ENCODE measurements at places on chromosomes 11 and 22. TPM values are rescaled to one million over a fixed set of nuclear protein-coding genes. Genes with fewer than 3 reads are reported as not detected.

- no peak for DNase-seq
Observed at GRCh38 chr11:64485074-64485473, 105.9 kb upstream of the SLC22A12 start.

DNA sequence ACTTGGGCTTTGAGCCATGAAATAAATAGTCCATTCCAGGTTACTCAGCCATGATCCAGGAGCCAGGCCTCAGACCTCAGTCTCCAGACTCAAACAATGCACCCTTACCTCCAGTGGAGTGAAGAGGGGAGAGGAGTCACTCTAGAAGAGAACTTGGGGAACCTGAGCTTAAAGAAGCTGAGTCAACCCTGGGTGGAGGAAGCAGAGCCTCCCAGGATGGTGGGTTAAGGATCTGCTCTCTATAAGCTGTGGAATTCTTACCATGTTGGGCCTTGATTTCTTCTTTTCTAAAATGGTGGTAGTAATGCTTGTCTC, 113.2 kb downstream of the NECTIN1 start:
- DNase-seq: no peak

DNA sequence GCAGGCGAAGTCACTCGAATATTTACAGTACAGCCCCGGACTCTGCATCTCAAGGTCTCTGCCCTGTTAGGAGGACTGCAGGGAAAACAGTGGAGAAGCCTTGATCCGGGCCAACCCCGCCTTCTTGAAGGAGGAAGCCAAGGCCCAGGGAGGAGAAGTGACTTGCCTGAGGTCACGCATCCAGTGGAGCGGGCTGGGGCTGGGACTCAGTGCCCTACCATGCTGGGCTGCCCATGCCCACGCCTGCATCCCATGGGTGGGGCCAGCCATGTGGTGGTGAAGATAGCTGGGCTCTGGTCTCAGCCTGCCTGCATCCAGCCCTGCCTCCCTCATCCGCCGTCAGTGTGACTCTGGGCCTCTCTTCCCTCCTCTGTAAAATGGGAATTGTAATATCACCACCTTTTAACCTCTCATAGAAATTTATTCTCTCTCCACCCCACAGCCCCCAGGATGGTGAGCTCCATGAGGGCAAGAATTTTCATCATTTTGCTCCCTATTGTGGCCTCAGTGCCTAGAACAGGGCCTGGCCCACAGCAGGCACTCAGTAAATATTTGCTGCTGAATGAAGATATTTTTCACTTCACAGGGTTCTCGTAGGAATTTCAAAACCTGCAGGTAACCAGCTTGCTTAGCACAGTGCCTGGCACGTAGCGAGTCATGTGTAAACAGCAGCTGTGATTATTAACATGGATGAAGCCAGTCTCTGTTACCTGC, 57.3 kb downstream of the OTOG start:
- DNase-seq: no peak

DNA sequence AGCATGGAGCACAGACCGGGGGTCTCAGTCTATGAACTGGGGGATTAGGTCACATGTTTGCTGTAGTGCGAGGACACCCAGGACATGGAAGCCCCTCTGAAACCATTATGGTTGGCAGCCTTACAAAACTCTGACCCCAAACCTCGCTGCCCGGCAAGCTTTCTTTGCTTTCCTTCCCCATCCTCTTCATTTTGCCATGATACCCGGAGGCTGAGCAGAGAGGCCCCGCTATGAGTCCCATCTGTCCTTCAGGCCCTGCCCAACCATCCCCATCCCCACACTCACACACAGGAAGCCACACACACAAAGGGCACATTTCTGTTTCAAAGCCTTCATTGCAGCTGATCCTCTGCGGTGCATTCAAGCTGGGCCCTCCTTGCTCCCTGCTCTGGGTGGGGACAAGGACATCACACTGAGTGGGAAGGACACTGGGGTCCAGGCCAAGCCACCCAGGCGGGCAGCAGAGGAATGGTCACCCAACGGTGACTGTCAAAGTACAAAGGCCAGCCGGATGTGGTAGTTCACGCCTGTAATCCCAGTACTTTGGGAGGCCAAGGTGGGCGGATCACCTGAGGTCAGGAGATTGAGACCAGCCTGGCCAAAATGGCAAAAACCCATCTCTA, 176.5 kb downstream of the CTTN start:
- DNase-seq: no peak

- no peak for DNase-seq
Observed at GRCh38 chr22:22818861-22819855, 68.5 kb upstream of the IGLL5 start.

- no peak for DNase-seq
Observed at GRCh38 chr11:113341388-113342165, 27.2 kb downstream of the TTC12 start.

DNA sequence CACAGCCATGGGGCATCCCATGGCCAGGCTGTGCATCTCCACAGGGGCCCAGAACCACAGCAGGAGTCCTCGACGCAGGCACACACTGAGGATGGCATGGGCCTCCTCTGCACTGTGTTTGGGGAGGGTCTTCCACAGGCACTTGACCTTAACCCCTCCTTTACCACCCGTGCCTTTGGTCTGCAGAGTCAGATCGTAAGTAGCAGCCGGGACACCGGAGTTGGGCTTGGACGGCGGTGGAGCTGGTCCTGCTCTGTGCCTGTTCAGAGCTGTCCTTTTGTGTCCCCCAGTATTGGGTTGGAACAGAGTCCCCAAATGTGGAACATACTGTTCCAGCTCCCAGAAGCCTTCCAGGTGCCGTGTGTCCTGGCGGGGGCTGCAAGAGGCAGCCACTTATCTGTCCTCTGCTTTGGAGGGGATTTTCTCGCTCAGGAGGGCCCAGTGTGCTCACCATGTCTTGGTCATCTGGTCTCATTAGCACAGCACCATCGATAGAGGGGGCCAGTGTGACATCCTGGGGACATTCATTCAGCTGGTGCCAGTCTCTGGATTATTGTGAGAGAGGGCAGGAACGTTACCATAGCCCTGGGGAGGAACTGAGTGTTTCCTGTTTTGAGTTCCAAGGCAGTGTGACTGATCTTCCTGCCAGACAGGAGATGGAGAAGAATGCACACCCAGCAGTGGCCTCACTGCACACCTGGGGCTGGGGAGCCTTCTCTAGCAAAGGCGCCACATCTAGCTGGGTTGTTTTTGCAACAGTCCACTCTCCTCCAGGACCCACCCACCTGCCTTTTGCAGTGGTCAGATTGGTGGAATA, 12.4 kb downstream of the CRELD2 start:
- DNase-seq: peak; percentile 83

- DNase-seq: no peak
Observed at GRCh38 chr22:17235149-17235655, 16.0 kb upstream of the ADA2 start.

DNA sequence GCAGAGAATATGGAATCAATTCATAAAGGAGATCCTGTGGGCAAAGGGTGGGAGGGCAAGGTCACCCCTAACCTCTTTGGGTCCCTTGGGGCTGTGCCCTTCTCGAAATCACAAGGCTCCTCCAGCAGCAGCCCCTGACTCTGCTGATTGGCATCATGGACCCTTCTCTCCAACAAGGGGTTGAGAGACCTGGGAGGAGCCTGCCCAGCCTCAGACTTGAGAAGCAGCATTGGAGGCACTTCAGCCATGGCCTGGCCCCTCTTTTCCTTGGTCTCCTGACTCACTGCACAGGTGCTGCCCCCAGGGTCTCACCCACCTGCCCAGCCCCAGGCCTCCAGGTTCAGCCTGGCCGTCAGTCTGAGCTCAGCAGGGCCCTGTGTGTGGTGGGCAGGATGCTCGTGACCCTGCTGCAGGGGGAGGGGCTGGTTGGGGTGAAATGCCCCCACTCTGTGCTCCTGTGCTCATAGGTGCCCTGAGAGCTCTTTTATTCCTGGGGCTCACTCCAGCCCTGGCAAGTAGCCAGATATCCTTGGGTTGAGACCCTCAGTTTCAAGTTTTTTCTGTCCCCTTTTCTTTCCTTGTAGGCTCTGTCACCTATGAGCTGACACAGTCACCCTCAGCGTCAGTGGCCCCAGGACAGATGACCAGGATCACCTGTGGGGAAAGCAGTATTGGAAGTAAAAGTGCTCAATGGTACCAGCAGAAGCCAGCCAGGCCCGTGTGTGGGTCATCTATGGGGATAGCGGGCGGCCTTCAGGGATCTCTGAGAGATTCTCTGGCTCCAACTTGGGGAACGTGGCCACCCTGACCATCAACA, 110.8 kb downstream of the GGTLC2 start:
- DNase-seq: no peak

DNA sequence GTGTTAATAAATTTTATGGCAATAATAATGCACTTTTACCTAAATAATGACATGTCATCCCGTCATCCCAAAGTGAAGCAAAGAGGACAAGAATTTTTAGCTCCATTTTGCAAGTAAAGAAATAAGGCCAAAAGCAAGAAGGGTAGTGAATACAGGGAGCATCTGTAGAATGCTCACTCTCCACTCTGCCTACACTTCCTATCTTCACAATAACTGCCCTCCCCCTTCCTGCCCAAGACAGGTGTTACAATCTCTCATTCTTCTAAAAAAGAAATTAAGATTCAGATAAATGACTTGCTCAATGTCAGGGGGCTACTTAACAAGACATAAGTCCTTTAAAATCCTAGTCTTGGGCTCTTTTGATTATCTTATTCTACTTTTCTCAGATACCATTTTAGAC, 8.9 kb downstream of the RDX start:
- no peak for DNase-seq

DNA sequence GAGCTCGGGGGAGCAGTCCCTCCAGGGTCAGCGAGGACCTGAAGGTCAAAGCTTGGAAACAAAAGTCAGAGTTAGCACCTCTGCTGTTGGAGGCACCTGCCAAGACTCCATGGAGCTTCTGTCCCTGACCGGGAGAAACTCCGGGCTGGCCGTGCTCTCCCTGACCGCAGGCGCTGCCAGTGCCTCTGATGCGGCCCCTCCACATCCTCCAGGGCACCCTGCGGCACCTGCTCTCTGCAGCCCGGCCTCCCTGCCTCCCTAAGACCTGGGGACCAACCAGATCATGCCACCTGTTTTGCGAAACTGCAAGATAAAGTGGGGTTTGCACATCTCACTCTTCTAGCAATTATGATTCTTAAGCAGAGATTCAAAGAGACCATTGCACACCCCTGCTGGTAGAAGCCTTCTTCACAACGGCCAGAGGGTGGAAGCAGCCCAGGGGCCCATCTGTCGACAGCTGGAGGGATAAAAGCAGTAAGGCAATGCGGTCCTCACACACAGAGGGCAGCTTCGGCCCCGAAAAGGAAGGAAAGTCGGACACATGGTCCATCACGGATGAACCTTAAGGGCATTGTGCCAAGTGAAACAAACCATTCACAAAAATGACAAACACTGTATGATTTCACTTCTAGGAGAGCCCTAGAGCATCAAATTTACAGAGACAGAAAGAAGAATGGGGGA, 477.1 kb downstream of the BRD1 start:
- no peak for DNase-seq

DNA sequence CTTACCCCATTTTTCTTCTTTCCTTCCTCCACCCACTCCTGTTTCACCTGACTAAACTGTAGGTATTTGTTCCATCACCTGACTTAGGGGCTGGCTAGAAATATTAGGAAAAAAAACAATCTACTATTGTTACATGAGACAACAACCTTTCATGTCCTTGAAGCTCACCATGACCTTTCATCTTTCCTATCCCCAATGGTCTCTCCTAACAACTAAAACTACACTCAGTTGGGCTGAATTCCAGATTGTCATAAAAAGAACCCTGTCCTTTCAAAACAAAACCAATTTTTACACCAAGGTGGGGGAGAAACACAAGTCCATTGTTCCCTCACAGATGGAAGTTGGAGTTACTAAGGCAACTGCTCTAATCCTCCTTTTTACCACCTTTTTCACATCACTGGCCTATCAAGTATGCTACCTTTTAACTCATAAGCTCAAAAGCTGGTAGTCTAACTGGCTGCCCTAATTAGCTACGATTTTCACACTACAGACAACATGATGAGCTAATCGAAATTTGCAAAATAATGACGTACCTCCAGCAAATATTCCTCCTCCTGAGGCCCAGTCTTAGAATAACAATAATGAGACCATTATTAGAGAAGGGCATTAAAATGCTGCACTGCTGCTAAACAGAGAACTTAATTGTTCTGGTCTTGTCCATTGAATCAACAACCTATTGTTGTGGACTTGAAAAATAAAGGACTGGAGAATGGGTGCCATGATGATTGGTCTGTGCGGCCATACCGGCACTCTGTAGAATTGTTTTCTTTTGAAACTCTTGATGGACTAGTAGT, 46.5 kb upstream of the SOX6 start:
- no peak for DNase-seq

DNA sequence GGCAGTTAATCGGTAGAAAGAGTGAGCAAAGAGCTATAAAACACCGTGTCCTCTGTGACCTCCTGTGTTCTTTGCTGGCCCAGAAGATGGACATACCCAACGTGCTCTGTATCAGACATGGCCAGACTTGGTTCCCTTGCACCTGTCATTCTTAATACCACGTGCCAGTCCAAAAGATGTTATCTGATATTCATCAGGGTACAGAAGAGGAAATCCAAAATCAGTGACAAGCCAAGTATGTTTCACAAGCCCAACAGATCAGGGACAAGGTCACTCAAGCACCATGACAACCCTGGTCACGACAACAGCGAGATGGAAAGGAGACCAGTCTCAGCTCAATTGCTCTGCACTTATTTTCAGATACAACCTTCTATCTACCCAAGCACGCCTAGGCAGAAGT, 3.4 kb downstream of the LRP4 start:
- no peak for DNase-seq

DNA sequence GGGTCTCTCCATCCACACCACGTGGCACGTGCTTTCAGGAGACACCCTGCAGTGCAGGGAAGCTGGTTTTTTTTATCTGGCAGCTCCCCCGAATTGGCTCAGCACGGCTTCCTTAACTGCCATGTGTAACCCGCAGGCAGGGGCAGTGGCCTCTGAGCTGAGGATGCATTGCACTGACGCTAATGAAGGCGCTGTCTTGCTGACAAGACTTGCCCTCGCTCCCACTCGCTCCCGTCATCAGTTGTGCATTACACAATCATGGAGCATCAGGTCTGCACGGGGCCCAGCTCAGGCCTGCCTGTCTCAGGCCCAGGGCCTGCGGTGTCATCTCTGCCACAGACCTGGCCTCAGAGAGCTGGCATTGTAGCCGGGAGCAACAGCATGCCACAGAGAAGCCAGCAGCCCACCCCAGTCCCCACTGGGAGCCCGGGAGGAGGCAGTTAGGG, 95.9 kb downstream of the ARHGAP8 start:
- no peak for DNase-seq

- DNase-seq: no peak
Observed at GRCh38 chr22:33076343-33076742, 18.2 kb upstream of the SYN3 start.

DNA sequence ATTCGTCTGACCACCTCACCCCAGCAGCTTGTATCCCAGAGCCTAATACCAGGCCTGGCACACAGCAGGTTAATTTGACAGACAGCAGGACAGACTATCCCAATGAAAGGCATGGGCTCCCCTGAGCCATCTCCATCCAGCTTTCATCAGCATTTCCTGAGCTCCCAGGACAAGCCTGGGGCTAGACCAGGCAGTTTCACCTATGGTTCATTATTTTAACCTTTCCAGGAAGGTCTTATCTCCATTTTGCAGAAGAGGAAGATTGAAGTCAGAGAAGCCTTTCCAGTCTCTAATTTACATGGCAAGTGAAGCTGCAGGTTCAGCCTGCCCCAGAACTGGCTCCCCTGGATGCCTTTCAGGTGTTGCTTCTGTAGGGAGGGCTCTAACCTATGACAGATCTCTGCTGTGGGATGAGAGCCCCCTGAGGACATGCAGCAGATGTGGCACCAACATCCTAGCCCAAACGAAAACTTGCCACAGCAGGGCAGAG, 17.0 kb downstream of the ARRB1 start:
- DNase-seq: no peak

The SCT gene
- not detected for total RNA-seq

The KCNK4 gene
- total RNA-seq: not detected

The RHOD gene
- not detected for total RNA-seq

The GLYAT gene
- not detected for total RNA-seq

The OR8D4 gene
- not detected for total RNA-seq

Measured in HT1080 (cell line).